NCI-H1048 (cell line): ENCODE measurements at places on chromosomes 2 and 18.

GRCh38 chr2:151525821-151526373 lies 116.2 kb downstream of the RIF1 start:
- DNase-seq, result no peak

DNA sequence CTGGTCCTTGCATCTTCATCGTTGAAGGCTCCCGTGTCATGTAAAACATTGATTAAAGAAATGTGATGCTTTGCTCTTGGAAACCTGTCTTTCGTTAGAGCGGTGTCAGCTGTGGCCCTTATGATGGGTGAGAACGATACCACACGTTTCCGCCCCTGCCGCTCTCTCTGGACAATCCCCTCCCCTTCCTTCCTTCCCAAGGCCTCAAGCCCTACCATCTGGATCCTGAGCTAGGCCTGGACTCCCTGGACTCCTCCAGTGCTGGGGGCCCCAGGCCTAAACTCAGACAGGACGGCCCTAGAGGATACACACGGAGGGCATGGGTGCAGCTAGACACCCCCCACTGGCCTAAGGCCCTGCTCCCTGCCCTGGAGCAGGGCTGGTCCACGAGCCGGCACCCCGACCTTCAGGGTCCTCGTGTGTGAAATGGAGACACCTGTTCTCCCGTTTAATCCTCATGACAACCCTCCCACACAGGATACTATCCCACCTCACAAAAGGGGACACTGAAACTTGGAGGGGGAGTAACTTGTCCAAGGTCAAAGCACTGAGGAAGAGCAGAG lies 13.2 kb downstream of the BIN1 start:
- DNase-seq, result no peak

DNA sequence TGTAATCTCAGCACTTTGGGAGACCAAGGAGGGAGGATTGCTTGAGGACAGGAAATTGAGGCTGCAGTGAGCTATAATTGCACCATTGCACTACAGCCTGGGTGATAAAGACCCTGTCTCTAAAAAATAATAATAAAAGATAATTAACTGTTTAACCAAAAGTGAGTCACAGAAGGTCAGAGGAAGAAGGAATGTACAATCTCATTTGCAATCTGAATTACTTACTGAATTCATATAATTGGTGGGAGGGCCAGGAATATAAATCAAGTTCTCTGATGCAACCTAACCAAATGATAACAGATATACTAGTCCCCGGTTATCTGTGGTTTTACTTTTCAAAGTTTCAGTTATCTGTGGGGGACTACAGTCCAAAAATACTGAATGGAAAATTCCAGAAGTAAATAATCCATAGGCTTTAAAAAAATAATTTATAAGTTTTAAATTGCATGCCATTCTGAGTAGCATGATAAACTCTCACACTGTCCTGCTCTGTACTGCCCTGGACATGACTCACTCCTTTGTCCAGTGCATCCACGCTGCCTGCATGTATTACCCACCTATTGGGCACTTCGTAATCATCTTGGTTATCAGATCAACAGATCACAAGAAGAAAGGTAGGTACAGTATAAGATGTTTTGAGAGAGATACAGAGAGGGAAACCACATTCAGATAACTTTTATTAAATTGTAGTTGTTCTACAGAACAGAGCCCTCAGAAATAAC lies 12.8 kb upstream of the MATN3 start:
- DNase-seq, result no peak

DNA sequence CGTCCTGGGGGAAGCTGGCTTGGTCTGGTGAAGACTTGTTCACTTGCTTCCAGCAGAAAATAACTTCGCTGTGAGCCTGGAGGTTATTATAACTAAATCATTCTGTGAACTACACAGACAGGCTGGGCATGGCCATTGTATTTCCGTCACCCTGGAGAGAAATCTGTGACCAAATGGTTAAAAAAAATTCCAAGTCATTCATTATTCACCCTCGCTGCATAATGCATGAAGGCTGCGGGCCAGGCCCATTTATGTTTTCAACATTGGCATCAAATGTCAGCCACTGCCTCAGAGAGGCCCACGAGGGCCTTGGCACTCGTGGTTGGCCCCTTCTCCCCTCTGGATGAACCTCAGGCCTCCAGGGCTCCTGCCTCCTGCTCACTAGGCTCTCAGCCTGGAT lies 57.7 kb downstream of the RRM2 start:
- DNase-seq, result no peak

- DNase-seq, result no peak
These were observed 2.7 kb downstream of the MAP4K3 start for GRCh38 chr2:39434233-39434897.

DNA sequence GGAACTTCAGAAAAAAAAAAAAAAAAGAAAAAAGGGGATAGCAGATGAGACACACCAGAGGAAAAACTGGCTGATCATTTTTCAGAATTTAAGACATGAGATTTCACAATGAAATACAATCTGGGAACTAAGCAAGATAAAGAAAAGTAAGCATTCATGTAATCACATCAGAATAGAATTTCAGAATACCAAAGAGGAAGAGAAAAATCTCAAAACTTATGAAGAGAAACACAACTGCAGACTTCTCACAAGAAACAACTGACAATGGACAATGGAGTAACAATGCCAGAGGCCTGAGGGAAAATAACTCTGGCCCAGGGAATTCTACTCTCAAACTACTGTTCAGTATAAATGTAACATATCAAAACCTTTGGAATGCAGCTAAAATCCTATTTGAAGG lies 13.2 kb upstream of the RRM2 start:
- no peak for DNase-seq
